Colonic mucosa (tissue), 4 donors: ENCODE measurements at places on chromosomes 6 and 20. TPM values are rescaled to one million over a fixed set of nuclear protein-coding genes. Genes with fewer than 3 reads are reported as not detected.

DNA sequence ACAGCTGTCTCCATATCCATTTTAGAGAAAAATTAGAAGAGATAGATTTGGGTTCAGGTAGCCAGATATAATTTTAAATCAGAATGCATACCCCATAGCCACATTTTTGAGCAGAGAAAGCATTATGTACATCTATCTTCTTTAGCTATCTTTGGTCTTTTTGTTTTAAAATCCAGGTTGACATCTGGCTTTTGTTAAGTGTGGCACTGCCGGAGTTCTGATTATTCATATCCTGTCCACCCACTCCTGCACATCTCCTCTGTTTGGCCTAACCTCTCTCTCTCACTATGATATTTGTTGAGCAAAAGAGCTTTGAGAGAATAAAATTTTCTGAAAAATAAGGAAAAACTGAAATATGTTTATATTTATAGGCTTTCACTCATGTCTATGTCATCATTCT lies 189.7 kb downstream of the PACRG start:
- H3K4me1 ChIP-seq, result no peaks in the 10 kb centered on the region
- no peak overlapping the region for H3K27ac ChIP-seq
- no peaks in the 10 kb centered on the region for H3K27me3 ChIP-seq
- H3K4me3 ChIP-seq, result no peak overlapping the region

DNA sequence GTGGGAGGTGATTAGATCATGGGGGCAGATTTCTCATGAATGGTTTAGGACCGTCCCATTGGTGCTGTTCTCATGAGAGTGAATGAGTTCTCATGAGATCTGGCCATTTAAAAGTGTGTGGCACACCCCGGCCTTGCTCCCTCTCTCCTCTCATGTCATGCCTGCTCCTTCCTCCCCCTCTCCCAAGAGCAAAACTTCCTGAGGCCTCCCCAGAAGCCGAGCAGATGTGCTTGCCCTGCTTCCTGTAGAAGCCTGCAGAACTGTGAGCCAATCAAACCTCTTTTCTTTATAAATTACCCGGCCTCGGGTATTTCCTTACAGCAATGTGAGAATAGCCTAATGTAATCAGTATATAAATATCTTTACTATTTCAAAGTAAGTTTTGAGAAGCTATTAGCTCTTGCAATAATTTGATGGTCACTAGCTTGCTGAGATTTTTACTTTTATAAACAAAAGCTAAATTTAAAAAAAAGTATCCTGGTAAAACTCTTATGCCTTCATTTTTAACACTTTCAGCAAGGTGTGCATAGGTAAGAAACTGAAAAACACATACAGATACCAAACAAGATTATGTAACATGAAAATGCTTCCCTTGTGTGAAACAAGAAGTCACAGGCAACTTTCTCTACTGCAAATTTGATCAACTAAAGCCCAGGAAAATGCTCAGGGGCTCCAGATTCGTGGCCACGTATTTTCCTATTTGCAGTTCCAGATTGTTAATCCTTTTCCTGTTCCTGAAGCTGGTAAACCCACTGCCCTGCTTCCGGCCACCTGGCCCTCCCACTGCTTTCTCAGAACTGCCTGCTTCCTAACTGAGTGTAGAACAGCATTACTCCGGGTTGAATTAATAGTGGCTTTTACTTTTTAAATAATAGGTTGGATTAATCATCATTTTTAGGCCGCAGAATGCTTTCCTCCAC lies 395.1 kb upstream of the CNR1 start:
- no peaks in the 10 kb centered on the region for H3K27me3 ChIP-seq
- no peaks in the 10 kb centered on the region for H3K4me1 ChIP-seq
- no peaks in the 10 kb centered on the region for H3K36me3 ChIP-seq
- no peak overlapping the region for H3K4me3 ChIP-seq
- DNase-seq, result no peak
- H3K27ac ChIP-seq, result no peak overlapping the region

The TSHZ2 gene
- 3.1 TPM for total RNA-seq

The MUCL3 gene
- total RNA-seq, result 0.30 TPM

The PROKR2 gene
- total RNA-seq, result not detected
